Stimulated activated CD8-positive, alpha-beta memory T cell treated with anti-CD3 and anti-CD28 coated beads, Interleukin-12 subunit alpha, Interleukin-12 subunit beta, amount 100 ng/mL, for 1 hour (primary cell): ENCODE measurements at places on chromosomes 2 and 18.

- no peak for DNase-seq
Observed at GRCh38 chr2:10538224-10538894, 90.2 kb upstream of the ODC1 start.

GRCh38 chr2:129237966-129238725 lies 741.3 kb upstream of the RAB6C start:
- DNase-seq = no peak

GRCh38 chr2:214533541-214533940 lies 122.7 kb downstream of the VWC2L start:
- DNase-seq = no peak

DNA sequence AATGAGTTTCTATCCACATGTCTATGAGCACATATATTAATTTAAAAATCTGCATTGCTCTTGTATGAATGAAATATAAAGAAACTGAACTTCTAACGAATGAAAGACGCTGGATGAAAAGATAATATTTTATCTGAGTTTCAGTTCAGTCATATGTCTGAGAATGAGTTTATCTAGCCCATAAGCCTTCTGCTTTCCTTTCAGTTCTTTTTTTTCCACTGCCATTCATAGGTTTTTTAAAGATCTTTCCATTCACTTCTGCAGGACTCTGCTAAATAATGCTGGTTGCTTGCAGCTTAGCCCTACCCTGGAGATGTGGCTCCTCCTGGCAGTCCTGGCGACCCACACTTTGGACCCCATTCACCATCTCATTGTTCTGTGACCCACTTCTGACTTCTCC lies 109.0 kb downstream of the BCL2 start:
- DNase-seq = no peak

DNA sequence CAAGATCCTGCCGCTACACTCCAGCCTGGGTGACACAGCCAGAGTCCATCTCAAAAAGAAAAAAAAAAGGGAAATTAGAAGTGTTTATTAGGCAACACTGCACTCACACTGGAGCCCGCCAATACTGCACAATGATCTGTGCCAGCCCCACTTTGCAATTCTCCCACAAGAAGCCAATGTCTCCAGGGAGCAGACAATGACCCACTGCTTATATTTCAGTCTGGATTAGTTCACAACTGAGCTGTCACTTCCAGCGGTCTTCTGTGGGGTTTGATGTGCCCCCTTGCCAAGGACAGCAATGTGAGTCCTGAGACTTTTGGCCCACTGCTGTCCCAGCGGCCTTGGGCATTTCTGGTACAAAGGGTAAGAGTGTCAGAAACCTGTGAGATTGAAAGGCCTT lies 85.6 kb upstream of the PPM1B start:
- no peak for DNase-seq

DNA sequence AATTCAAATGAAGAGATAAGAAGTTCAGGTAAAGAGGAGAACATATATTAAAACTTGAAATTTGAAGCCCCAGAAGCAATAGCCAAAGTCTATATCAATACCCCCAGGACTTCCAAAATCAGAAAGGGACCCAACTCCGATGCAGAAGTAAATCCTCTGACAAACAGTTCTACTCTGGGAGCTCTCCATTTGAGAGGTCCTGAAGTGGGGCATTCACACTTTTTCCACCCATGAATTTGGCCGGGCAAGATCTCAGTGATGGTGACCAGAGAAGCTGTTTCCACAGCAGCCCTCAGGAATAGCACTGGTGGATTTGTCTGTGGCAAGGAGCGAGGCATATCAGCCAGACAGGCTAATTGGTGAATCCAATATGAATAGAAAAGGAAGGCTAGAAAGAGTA lies 313.6 kb upstream of the MC4R start:
- no peak for DNase-seq
